ENCODE measurements at places on chromosomes 2 and 18.

GRCh38 chr18:31303771-31304170, 14.2 kb upstream of the DSG1 start:
- no peak for DNase-seq

DNA sequence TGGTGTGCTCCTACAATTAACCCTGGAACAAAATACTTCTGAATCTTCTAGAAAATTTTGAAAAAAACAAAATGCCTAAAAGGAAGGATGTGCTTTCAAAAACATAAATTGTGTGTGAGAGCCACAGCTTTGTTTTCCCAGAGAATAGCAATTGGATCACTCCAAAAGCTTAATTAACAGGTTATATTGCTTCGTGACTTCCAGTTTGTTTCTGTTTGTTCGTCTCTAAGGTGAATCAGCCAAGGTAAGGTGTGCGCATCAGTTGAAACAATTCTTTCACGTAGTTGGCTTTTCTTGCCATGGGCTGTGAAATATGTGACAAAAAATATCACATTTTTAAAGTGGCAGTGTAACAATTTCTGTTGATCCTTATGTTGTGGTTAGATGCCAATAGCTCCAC, 90.3 kb upstream of the BARD1 start:
- DNase-seq: no peak

GRCh38 chr2:14285812-14286211, 346.7 kb upstream of the LRATD1 start:
- DNase-seq: no peak

- no peak for DNase-seq
Observed at GRCh38 chr2:122478771-122479170, 723.3 kb downstream of the TSN start.

DNA sequence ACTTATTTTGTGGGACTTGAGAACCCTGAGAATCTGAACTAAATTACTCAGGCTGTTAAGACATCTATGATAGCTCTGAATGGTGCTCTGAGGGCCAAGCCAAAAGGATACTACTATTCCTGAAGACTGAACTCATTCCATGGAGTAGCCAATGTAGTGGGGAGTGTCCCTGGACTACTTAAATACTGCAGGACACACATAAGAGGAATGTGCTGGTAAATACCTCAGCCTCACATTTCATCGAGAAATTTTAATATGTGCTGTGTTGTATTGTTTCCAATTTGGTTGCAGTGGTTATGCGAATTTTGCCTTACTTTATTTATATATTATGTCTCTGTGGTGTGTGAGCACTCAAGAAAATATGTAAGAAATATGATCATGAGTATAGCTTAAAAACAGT, 264.4 kb upstream of the FIGN start:
- DNase-seq: no peak
